A549 treated with CpdA at 1 μM for 4 hours (cell line): ENCODE measurements at places on chromosomes 7 and 10. TPM values are rescaled to one million over a fixed set of nuclear protein-coding genes. Genes with fewer than 3 reads are reported as not detected.

The CDCA7L gene
- 13.6 to 22.4 TPM (median 14.7 TPM) in 5 replicates for total RNA-seq

The CALY gene
- 0.62 to 0.91 TPM (median 0.76 TPM) in 4 of 5 replicates, not detected in the other for total RNA-seq

The CAV1 gene
- 400 to 482 TPM (median 451 TPM) in 5 replicates for total RNA-seq

The MRC1 gene
- total RNA-seq, result 0.02 to 0.03 TPM (median 0.02 TPM) in 4 of 5 replicates, not detected in the other

The LRRN3 gene
- 0.06 to 0.17 TPM (median 0.07 TPM) in 5 replicates for total RNA-seq

The GPNMB gene
- 1.9 to 2.3 TPM (median 2.0 TPM) in 5 replicates for total RNA-seq

The SORCS3 gene
- total RNA-seq, result not detected in 5 replicates

The SH2D4B gene
- 0.02 to 0.06 TPM in 2 of 5 replicates, not detected in the others for total RNA-seq

The FOXP2 gene
- total RNA-seq, result not detected in 5 replicates

The ADO gene
- total RNA-seq, result 17.0 to 19.9 TPM (median 19.7 TPM) in 5 replicates
